ENCODE measurements at places on chromosomes 6 and 20.
A peak's percentile ranks its signal among the peaks of the same experiment; 100 is the strongest.

DNA sequence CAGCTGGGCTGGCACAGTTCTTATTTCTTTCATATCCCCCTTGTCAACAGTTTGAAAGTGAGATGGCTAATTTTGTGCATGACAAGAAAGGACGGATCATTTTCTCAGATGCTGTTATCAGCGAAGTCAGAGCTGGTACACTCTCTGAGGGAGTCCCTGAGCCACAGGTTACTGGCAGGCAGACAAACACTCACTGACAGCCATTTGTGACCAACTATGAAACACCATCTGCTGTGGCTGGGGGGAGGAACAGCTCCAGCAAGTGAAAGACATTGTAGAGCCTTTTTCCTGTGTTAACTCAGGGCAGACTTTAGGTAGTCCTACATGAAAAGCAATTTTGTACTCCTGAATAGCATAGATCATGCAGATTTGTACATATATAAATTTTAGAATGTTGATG is 22.2 kb downstream of the OLIG3 start:
- DNase-seq: no peak

DNA sequence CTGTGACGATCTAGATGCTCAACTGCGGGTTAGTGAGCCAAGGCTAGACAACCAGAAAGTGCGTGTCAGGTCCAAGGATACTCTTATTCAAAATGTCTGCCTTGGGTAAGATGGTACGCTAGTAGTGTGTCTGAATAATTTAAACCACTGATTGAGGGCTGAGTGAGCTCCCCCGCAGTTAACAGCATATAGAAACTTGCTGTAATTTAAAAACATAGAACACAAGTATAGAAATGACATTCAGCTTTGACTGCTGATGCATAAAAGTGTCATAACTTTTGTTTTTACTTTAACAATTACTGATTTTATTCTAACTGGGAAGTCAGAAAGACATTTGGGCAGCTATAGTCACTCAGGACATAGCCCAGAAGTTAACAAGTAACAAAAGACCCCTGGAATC is 45.6 kb upstream of the SLC22A1 start:
- no peak for DNase-seq

- DNase-seq: peak; percentile 1
These were observed 54.1 kb downstream of the PPP1R3G start for GRCh38 chr6:5138995-5139827.

DNA sequence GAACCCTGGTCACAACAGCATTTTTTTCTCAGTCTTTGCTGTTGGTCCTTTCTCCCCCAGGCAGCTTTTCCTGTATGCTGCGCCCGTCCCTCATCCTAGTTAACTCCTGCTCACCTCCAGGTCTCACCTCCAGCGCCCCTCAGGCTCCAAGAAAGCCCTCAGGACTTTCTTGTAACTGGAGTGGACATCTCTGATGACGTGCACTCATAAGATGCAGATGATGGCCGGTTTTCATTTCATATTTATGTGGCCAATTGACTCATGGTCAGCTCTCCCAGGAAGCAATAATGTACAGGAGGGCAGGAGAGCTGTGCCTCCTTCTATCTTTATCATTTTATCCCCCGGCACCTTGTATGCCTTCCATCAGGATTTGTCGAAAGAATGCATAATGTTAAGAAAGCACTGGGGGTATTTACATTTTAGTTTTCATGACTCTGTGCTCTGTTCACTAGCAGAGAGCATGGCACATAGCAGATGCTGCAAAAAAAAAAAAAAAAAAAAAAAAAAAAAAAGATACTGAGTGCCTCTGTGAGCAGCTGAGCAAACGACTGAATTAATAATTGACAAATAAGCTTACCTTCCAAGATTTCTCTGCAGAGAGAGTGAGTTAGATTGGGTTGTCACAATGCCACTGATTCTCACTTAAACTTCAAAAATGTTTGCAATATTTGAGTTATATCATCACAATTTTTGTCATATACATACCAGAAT is 170.2 kb downstream of the DOK5 start:
- DNase-seq: no peak

DNA sequence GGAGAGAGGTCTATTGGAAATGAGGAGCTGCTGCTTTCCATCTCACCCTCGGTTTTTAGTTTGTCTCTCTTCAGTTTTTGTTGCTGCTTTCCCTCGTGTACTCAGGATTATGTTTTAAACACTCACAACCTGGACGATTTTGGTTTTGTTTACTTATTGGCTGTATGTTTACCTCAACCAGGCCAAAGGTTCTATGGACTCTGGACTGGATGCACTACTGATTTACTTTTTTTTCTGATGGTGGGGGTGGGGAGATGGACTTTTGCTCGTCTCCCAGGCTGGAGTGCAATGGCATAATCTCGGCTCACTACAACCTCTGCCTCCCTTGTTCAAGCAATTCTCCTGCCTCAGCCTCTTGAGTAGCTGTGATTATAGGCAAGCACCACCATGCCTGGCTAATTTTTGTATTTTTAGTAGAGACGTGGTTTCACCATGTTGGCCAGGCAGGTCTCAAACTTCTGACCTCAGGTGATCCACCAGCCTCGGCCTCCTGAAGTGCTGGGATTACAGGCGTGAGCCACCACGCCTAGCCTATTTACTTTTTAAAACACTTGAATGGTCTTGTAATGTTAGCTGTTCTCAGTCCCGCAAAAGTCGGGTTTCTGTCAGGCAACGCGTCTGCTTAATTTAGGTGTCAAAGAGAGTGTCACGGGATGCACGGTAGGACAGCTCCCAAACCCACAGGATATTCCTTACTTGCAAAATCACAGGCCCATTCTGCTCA is 148.2 kb upstream of the RIPOR2 start:
- DNase-seq: no peak

- no peak for DNase-seq
These were observed 103.1 kb upstream of the MRPS10 start for GRCh38 chr6:42320762-42321161.

DNA sequence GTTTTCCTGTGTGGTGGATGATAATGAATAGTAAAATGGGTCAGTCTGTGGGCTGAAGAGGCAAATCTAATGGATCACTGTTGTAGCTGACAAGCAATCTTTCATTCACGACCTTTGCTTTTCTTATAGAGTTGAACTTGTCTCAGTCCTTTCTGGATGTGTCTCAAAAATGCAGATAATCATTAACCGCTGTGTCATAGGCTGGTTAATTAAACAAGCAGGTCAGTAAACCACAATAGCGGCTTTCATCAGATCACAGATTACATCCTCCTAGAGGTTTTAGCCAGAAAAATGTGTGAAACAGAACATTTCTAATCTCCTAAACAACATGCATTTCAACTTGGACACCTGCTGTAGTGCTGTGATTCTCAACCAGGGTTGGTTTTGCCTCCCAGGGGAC is 2.5 kb upstream of the METTL24 start:
- DNase-seq: no peak

DNA sequence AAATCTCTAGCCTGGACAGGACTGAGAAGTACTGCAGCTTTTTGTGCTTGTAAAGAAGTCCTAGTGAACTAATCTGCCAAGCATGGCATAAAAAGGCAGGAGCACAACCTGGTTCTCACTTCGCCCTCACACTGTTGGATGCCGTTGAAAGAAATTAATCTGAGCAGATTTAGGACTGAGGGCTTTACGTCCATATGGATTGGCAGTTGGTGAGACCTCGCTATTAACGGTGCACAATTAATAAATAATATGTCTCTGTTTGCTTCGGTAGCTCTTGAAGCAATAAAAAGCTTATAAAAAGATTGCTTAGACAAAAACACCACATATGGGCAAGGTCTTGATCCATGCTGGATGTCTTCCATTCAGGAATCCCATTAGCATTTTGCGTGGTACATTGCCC is 185.6 kb upstream of the EPHA7 start:
- no peak for DNase-seq

DNA sequence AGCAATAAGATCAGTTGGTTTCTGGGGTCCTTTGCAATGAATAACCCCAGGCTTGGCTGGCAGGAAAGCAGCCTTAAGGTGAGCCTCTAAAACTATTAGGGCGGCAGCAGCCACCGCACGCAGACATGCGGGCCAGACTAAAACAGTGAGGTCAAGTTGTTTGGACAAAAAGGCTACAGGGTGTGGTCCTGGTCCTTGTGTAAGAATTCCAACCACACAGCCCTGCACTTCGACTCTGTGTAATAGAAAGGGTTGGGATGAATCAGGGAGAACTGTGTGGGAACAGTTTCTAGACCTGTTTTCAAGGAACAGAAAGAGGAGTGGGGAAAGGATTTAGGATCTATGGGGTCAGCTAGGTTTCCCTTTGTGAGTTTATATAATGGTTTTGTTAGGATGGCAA is 237.6 kb downstream of the SMOC2 start:
- DNase-seq: no peak

DNA sequence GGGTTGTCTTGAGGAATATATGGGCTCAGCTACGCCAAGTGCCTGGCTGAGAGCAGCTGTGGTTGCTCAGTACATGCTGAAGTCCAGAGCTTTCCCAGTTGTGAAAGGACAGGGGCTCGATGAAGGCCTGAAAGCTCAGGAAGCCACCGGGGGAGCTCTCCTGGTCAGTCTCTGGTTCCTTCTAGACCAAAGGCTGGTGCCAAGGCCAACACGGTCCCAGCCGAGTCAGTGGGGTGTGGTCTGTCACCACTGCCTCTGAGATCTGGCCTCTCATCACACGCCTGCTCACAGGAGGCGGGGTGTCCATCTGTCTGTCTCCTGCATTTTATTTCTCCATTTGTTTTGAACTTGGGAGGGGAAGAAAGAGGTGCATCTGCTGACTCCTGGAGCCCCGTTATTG is 4.9 kb upstream of the FAM83C start:
- DNase-seq: no peak

DNA sequence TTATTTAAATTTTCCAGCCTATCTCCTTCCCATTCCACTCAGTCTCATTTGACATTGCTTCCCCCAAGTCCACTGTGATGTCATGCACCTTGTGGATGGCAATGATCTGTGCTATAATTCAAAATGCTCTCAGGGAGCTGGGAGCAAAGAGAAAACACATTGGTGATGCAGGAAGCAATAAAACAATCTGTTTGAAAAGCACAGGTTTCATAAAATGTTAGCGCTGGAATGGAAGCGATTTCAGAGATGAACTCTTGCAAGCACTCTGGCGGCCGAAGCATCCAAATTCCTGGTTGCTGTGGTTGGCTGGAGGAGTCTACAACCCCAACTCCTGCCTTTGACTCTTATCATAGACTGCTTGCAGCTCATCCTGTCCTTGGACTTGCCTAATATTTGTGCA is 167.0 kb downstream of the GMPR start:
- no peak for DNase-seq

DNA sequence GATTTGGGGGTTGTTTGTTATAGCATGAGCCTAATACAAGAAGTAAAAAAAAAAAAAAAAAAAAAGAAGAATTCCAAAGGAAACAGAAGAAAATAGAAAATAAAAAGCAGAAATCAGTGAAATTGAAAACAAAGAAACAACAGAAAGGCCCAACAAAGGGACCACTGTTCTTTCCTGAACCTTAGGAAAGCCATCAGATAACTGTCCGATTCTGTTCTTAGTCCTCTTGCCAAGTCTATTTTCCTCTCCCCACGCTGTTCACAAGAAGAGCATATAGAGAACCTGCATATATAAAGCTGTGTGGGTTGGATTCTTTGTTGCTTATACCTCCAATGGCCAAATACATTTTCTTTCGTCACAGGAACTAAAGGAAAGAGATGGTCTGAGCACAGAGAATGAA is 38.0 kb upstream of the IPCEF1 start:
- DNase-seq: no peak

- DNase-seq: no peak
These were observed 107.0 kb downstream of the STXBP5 start for GRCh38 chr6:147311218-147311617.

GRCh38 chr6:21616005-21616404 is 22.5 kb downstream of the SOX4 start:
- DNase-seq: no peak

DNA sequence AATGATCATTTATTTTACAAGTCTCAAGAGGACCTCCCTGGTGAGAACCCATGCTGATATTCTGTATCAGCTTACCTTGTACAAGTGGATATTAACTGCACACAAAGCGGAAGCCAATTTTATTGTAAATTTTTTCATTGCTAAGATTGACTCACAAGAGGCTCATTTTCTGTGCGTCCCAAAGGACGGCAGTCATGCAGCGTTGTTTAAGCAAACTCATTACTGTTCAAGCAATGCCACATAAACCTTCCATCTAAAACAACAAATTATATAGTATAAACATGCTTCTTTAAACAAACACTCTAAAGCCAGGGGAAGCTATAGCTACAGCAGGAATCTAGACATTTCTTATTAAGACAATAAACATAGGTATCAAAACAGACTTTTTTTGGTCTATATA is 575.3 kb downstream of the FRK start:
- DNase-seq: no peak

DNA sequence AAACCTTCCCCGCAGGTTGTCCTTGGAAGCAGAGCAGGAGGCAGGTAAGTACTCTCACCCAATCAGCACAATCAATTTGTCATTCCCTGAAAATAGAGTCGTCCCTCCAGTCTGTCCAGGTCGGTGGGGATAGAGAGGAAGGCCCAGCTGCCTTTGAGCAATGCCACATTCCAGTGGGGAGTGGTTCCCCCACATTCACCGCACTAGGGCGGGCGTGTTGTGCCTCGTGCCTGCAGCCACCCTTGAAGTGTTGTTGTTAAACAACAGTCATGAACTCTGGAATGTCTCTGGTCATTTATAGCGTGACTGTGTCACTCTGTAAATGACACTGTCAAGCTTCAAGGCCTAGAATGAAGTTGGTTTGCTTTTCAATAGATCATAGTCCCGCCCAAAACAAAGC is 33.4 kb downstream of the PRDM1 start:
- no peak for DNase-seq

DNA sequence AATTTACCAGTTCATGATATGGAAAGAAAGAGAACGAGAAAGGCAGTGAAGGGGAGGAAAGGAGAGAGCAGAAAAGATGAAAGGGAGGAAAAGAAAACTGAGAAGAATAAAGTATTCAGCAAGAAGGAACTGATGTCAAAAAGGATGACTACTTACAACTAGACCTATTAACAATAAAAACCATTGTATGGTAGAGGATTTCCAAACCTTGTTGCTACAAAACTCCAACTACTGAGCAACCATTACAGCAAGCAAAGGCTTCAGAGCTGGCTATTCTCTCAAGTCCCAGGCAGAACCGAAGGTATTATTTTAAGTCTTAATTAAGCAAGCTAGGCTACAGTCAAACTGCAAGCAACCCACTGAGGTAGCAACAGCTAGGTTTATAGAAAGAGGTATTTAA is 142.2 kb downstream of the BTBD9 start:
- no peak for DNase-seq

- DNase-seq: no peak
These were observed 222.6 kb downstream of the FOXC1 start for GRCh38 chr6:1832358-1832757.

GRCh38 chr20:11015440-11015839 is 341.6 kb upstream of the JAG1 start:
- no peak for DNase-seq

- DNase-seq: no peak
These were observed 21.9 kb downstream of the SIRPD start for GRCh38 chr20:1535420-1536175.

GRCh38 chr6:84521511-84521910 is 242.9 kb downstream of the TBX18 start:
- DNase-seq: no peak
